HTR-8/SVneo (cell line): ENCODE measurements at places on chromosomes 1 and 21.

- DNase-seq = no peak
These were observed 21.8 kb upstream of the CNIH3 start for GRCh38 chr1:224594360-224594759.

DNA sequence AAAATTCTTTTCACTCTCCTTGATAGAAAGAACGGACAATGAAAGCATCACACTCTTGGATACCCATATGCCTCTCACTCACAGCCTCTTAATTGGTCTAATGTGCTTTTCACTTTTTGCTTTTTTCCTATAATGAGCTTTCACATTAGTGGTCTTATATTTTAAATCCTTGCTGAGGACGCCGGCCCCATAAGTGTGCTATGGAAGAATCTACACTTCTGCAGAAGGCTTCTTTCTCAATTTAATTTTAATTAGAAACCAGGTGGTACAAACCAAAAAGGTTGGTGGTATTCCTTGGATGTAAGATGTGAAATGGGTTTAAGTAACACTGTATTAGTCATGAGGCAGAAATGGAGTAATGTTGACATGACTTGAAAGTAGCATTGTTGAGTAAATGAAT is 190.6 kb upstream of the NFIA start:
- no peak for DNase-seq

DNA sequence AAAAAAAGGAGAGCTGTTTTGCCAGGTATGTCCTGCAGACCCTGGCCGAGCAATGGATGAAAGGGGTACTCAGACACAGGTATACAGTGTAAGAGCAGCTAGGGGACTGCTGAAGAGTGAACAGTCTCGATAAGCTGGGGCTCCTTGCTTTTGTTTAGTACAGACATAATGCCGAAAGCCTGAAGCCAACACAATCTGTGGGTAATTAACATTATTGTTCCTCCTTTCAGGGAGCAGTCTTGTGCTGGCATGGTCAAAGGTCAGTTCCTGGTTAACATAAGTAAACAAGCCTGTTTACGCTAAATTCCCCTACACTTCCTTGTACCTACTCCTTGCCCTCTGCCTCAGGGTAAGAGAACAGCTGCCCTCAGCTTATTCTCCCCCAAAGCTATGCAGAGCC is 272.3 kb upstream of the ST6GALNAC5 start:
- no peak for DNase-seq

- peak; percentile 51 for DNase-seq
These were observed 55.2 kb downstream of the SLC9A1 start for GRCh38 chr1:27099587-27100334.

- no peak for DNase-seq
These were observed 24.4 kb upstream of the HUNK start for GRCh38 chr21:31848326-31848985.

DNA sequence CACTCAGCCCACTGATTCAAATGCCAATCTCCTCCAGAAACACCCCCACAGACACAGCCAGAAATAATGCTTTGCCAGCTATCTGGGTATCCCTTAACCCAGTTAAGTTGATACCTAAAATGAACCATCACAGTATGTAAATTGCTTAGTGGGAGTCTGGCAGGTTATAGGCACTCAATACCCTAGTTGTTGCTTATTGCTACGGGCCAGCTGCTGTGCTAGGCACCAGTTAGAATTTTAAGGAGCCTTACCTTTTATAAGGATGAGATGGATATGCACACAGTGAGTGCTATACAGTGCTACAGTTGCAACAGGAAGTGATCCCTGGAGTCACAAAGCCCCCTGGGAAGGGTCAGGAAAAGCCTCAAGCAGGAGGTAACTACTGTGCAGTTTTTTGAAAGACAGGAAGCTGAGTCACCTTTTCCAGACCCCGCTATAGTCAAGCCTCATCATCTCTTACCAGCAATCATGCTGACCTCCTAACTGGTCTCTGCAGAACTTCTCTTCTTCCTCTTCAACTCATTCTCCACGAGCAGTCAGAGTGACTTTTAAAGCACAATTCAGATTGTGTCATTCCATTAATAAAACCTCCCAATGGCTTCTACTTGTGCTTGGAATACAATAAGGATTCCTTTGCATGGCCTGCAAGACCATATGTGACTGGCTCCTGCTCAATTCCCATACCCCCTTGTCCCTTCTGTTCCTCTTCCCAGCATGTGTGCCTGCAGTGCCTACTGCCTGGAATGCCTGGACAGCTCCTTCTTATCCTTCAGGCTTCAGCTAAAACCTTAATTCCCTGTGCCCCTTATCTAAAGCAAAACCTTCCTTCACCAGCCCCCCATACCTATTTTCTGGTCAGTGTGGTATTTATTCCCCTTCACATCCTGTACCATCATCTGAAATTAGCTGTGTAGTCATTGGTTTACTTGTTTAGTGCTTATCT is 10.4 kb upstream of the TLR5 start:
- DNase-seq = no peak

GRCh38 chr1:234987415-234988154 is 141.1 kb downstream of the TOMM20 start:
- DNase-seq = peak; percentile 51

GRCh38 chr1:29655145-29655544 is 418.8 kb downstream of the PTPRU start:
- no peak for DNase-seq

GRCh38 chr1:175493321-175494010 is 249.9 kb downstream of the TNR start:
- no peak for DNase-seq

DNA sequence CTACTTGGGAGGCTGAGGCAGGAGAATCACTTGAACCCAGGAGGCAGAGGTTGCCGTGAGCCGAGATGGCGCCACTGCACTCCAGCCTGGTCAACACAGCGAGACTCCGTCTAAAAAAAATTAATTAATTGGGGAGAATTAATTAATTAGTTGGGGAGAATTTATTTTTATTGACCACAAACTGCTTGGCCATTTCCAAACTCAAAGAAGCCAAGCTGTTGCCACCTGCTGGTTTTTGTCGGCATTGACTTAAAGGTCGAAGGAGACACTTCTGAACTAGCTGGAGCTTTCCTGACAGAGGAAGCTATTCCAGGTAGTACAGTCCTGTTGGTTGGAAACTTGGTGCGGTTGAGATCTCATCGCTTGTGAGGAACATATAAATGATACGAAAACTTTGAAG is 13.1 kb downstream of the MAP1LC3C start:
- peak; percentile 54 for DNase-seq

GRCh38 chr1:167090314-167090942 is at the start of gene GPA33:
GPA33 (minus strand) TSS chr1:167090377; CDS start chr1:167090287, 90 bp downstream.
- no peak for DNase-seq

- DNase-seq = no peak
These were observed 1.4 kb upstream of the GPR161 start for GRCh38 chr1:168138134-168138533.

DNA sequence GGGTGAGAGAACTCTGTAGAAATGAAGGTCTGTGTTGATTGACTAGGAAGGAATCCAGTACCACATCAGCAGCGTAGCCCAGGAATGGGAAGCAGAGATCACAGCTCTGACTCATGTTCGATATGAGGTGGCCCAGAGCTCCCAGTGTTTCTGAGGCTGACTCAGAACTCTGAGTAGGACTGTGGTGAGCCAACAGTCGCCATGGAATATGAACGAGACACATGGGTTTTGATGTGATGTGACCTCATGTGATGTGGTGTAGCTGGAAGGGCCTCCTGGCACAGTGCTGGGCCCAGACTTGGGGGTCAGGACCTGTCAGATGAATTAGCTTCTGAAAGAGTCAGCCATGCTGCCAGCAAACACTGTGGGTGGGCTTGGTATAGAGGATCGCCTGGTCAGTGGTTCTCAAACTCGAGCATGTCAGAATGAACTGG is 237.0 kb downstream of the MRPL39 start:
- DNase-seq = peak; percentile 76

DNA sequence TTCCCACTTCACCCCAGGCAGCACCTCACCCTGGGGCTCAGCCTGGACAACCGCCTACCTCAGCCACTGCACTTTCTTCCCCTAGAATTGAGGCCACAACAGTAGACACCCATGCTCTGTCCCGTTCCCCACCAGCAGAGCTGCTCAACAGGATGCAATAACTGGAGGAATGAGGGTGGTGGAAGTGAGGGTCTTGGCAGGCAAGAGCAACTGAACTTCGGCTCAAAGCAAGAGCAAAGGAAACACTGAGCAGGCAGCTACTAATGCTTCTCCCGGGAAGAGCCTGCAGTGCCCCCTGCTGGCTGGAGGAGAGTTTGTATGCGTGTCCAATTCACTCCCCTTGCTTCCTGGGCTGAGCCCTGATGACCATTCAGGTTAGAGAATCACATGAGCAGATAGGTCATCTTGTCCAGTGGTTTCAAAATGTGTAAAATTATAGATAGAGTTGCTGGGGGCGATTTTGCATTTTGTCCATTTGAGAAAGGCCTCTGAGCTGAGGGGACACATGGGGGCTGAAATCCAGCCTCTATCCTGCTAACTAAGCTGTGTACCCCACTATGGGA is 13.9 kb downstream of the NT5C1A start:
- DNase-seq = peak; percentile 66

DNA sequence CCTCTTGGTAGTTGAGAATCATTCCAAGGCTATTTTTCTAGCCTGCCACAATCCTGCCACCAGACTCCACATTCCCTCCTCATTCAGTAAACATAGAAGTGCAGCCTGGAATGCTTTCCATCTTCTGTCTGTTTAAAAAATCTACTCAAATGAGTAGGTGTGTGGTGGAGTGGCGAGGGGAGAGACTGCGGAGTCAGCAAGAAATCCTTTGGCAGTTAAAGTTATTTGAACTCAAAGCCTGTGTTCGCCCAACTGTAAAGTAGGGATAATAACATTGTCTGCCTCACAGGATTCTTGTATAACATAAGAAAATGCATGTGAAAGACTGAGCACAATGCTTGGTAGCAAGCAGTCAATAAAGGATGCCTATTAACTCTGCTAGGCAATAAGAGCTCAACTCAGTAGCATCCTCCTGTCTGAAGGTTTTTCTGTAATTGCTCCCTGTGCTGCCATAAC is 22.2 kb upstream of the DPT start:
- DNase-seq = no peak

DNA sequence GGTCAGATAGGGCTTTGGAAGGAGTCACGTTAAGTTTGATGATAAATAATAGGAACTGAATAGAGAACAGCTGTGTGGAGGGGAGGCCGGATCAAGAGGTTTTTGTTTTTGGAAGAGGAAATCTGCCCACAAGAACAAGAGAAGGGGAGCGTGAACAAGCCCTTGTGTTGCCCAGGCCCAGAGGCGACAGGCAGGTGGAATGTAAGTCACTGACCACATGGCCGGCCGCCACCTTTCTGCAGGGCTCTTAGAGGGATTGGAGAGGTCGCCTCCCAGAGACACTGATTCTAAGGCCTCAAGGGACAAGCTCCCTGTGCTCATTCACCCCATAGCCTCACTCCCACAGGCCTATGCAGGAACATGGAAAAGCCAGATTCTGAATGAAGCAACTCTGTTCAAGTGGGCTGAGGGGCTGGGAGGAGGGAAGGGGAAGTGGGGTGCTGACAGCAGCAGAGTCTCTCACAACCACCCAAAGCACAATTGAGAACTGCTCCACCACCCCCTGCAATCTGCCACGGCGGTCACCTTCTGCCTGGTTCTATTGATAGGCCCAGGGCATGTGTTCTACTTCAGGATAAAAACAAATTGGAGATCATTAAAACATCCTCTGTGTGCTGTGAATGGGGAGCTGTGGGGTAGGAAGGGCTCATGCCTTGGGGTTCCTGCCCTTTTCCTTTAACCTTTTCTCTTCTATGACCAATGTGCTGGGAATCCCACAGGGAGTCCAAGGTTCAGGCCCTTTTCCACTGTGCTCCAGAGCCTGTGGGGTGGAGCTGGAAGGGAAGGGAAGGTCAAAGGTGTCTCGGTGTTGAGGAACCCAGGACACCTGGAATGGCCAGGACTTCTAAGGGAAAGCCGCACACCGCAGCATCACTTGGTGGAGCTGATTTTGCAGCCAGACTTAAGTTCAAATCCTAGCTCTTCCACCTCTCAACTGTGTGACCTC is 63.3 kb upstream of the PARP1 start:
- DNase-seq = no peak

GRCh38 chr1:216814576-216815259 is 91.5 kb upstream of the ESRRG start:
- DNase-seq = no peak

- DNase-seq = peak; percentile 26
These were observed 5.8 kb downstream of the IFI16 start for GRCh38 chr1:159015440-159015909.

- no peak for DNase-seq
These were observed 10.5 kb downstream of the MAEL start for GRCh38 chr1:166999500-167000055.

GRCh38 chr1:55052221-55053142 is 13.1 kb downstream of the PCSK9 start:
- DNase-seq = no peak

DNA sequence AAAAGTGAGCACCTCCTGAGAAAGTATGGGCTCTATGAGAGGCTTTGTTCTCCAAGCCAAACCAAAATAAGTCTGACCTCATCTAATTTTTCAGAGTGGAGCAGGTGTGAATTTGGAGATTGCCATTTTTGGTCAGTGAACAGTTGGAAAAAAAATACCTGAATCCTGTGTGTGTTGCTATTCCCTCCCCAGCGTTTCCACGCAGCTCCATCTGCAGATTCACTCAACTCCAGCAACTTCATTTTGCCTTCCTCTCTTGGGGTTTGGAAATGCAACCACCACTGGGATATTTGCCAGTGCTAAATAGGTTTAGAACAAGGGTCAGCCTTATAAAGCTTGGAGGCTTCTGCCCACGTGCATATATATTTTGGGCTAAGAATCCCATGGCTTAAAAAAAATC is 11.2 kb downstream of the CASQ2 start:
- DNase-seq = no peak

DNA sequence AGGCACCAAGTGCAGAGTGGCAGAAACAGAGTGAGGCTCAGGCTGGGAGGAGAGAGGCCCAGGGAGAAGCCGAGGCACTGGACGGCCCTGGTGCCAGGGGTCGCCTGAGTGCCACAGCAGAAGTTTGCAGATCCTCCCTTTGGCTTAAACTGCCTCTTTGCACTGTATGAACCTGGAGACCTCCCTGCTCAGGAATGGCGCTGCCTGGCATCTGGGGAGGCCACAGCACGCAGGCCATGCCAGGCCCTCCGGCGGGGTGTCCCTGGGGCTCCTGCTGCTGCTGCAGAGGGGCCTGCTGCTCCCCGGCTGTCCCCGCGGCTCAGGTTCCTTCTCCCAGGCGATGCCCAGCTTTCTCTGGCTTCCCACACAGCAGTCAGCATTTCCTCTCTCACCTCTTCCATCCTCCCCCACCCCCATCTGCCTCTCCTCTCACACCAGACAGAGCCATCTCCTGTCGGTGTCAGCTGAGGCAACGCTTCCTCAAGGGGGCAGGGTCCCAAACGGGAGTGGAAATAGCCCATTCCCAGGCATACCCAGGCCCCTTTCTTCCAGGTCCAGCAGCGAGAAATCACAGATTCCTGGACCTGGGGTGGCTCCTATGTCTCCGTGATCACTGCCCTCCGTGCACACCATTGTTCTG is 35.2 kb downstream of the SYT6 start:
- DNase-seq = no peak

- DNase-seq = no peak
These were observed 292.4 kb downstream of the GRIK1 start for GRCh38 chr21:29647353-29647781.
